ENCODE measurements at places on chromosomes 1 and 21.

GRCh38 chr1:95068956-95069709, 3.6 kb downstream of the ALG14 start:
- DNase-seq, result no peak

DNA sequence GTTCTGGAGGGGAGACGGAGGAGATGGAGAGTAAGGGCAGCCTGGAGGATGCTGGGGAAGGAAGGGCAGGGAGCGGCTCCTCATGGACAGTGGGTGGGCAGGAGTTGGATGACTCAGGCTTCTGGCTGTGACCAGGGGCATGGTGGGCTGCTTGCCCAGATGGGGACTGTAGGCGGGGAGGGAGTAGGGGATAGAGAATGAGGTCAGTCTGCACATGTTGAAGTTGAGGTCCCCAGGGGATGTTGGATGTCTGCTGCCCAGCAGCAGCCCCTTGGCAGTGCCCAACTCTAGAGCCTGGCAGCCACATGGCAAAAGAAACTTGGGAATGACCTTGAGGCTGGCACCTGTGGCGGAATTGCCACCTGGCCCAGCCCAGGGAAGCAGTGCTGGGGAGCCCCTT, 6.4 kb downstream of the SELENON start:
- no peak for DNase-seq

DNA sequence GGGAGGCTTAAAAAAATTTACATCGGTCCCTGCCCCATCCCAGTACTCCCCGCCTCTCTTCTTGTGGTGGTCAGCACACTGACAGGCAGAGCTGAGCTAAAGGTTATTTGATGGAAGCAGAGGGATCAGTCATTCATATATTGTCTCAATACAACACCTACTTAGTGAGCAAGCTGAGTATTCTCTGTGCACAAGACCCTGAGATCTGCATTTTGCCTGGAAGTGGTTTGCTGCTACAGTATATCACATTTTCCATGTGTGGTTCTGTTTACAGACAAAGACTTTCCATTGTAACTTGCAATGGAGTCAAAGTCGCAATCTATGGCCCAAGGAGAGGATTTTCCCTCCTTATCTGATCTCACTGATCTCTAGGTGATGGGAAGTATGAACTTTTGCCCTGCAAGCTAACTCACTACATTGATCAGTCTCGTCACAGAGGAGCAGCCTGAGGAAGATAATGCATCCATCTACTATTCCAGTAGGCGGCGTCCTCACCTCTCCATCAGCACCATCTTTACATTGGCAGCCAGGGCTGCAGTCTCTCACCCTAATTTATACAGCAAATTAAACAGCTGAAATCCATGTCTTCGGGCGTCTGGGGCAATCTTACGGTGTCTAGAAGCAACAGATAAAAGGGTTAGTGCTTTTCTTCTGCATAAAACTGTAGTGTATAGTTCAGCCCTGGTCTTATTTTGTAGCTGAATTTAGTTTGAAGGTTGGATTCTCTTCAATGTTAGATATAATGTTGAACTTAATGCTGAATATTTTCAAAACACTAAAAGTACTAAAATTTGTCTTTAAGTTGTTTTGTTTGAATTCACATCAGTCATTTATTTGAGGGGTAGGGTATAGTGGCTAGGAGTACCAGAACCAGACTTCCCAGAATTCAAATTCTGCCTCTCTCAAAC, 3.2 kb upstream of the TRAF5 start:
- DNase-seq, result peak; percentile 41

- DNase-seq, result no peak
These were observed at the start of gene ANGPTL3 for GRCh38 chr1:62597281-62597680. TSS of gene ANGPTL3 (plus strand) at chr1:62597520. CDS start at chr1:62597567, 47 bp downstream.

DNA sequence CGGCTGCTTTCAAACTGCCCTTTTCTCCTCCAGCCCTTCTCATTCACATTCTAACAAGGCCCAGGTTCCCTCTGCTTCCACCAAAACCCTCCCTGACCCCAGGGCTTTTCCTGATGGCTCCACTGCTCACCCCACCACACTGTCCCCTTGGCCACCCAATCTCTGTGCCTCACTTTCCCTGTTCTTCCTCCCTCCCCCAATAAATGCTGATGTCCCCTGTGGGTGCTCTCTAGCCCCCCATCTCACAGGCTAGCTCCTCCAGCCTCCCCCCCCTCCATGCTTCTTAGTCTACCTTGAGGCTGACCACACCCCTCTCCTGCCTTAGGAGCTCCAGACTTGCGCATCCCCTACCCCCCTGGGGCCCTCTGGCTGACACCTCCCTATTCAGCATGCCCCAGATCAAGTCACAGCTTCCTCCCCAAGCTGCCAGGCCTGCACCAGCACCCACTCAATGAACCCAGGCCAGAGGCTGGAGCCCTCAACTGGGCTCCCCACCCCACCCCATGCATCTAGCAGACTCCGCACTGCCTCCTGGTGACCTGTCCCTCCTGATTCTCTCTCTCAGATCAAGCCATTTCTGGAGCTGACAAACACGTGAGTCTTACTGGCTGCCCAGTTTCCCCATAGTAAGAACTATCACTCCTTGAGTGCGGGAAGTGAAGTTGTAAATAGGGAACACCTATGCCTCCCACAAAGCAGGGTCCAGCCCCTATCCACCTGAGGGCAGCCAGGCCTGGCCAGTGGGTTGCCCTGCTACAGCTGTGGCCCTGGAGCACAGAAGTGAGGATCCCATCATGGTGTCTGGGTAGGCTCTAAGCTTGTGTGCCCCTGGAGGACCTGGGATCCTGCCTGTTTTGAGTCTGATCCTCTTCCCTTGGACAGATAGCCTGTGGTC, 117.9 kb downstream of the DMRTB1 start:
- no peak for DNase-seq

DNA sequence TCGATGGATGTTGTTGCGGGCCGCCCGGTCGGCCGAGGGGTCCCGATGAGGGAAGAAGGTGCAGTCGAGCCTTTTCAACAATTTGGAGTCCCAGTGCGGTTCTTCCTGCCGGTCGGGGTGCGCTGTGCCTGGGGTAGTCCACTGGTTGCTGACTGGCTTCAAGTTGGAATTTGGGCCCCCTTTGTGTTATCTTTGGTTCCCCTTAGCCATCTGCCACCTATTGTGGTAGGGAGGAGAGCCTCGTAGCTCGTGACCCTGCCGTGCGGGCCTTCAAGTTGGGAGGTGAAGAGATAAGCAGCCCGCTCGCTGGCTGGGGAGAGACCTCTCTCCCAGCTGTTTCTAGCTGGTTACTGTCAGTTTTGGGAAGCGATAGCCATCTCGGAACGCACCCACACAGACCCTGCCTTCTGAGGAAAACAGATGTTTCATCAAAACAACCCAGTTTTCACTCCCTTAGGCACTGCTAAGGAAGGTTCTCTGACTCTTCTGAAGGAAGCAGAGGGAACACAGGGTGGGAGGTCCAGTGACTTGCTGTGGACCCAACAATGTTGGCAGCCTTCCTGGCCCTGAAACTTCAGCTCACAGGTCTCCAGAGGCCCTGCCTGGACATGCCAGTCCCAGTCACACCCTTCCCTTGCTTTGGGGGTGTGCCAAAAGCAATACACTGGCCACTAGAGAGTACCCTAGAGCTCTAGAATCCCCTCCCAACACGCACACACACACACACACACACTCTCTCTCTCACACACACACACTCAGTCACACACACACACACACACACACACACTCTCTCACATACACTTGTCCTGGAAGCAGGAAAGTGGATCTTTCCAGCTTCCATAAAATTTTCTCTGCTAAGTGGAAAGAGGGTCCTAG, 1.0 kb downstream of the BTG2 start:
- no peak for DNase-seq

GRCh38 chr1:154837672-154838171, 32.4 kb downstream of the KCNN3 start:
- no peak for DNase-seq

DNA sequence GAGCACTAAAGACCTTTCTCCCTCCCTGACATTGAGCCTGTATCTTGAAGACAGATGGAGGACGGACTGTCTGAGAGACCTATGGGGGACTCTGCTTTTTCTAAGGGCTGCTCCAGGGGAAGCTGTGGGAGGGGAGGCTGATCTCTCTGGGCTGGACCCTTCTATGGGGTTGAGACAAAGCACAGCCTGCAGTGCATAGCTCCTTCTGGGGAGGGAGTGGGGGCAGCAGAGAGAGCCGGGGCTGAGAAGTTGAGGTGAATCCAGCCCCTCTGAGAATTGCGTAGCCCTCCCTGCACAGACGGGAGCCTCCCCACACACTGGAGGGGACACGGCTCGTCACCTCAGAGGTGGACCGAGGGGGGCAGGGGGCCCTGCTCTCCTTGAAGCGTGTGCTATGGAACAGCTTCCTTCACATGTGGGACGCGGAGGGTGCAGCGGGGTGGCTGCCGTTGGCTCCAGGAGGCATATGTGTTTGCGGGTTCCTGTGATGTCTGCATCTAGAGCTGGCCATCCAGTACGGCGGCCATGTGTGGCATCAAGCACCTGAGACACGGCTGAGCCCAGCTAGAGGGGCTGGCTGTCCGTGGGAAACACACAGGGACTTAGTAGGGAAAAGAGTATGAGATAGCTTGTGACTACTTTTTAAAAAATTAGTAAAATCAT, 299.1 kb downstream of the CAMTA1 start:
- no peak for DNase-seq

DNA sequence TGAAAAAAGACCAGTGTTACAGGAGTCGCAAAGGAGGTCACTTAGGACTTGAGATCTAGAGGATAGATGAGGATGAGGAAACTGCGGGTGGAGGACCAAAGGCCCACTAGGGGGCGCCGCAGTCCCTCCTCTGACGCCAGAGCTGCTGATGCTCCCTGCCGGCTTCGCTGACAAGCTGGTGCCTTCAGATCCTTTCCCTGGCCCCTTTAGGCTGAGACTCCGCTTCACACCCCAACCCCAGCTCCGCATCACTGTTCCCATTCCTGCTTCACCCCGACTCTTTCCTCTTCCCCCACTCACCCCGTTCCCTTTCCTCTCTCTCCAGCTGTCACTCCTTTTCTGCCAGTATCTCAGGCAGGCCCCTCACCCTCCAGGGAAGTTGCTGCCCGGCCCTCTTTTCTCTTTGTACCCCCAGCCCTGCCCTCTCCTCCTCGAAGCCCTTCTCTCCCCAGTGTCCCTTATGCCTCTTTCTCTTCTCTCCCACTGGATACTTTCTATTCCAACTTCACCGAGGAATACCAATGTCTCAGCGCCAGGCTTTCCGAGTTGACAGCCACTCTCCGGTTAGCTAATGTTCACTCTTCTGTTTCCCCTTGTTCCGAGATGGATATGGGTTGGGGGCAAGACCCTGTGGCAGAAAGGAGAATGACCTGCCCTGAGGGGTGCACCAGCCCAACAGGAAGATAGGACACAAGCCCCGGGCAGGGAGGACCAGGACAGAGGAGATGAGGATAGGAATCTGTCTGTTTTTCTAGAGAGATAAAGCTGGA, 4.5 kb downstream of the KCNJ9 start:
- peak; percentile 15 for DNase-seq

DNA sequence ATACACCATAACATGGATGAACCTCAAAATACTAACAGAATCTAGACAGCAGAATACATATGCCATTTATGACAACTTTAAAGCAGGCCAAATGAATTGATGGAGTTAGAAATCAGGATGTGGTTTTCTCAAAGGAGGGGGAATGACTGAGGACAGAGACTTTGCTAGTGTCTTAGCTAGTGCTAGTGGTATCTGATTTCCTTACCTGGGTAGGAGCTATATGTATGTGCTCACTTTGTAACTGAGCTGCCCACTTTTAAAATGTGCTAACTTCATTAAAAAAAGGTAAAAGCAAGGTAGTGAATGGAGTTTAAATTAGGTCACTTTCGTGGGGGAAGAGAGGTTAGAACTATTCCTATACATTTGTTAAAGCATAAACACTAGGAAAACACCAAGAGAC, 2.6 kb downstream of the GTF2B start:
- no peak for DNase-seq

GRCh38 chr1:170716835-170717429, 53.0 kb downstream of the PRRX1 start:
- DNase-seq, result no peak

GRCh38 chr1:204706838-204707509, 21.4 kb upstream of the LRRN2 start:
- DNase-seq, result no peak

GRCh38 chr21:43884861-43885417, 19.9 kb downstream of the AGPAT3 start:
- DNase-seq, result no peak

DNA sequence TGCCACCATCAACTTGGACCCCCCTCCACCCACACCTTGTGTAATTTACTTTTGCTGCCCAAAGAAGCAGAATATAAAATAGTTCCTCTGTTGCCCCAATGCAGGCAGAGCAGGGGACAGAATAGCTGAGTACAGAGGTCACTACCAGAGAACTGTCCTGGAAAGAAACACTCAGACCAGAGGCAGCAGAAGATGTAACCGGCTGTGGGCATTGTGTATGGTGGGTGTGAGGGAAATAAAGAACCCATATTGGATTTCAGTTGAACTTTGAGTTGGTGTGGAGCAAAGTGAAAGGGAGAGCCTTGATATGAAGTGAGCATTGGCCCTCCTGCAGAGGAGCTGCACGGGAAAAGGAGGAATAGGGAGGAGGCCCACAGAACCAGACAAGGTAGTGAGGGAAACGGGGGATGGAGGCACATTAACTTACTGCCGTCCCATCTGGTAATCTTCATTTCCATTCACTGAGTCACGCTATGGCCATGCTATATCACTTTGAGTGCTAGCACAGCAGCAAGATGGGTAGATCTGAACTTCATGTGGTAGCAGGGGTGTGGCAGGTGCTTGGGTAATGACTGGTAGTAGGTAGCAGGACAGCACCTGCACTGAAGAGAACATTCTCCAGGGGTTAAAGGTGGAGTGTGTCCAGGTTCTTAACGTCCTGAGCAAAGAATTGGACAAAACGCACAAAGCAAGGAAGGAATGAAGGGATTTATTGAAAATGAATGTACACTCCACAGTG, 56.3 kb upstream of the FBXO28 start:
- no peak for DNase-seq

DNA sequence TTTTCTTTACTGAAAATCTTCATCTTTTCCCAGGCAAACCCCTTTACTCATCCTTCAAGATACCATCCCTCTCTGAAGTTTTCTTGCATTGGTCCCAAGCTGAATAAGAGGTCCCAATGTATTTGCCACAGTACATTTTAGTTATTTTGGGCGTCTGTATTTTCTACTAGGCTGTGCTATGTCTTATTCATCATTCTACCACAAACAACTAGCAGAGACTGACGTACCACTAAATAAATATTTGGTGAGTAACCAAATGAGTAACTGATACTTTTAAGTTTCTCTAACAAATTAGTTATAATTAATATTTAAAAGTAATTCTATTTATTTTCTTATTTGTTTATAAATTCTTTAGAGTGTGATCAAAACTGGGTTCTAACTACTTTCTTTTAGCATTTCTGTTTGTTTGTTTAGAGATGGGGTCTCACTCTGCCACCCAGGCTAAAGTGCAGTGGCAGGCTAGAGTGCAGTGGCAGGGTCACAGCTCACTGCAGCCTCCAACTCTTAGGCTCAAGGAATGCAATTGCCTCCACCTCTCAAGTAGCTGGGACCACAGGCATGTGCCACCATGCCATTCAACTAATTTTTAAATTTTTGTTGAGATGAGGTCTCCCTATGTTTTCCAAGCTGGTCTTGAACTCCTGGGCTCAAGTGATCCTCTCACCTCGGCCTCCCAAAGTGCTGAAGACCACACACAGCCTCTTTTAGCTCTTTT, 33.1 kb downstream of the NDC1 start:
- DNase-seq, result no peak
